ENCODE measurements at places on chromosomes 2 and 18.
A peak's percentile ranks its signal among the peaks of the same experiment; 100 is the strongest.

- DNase-seq, result no peak
Measured at GRCh38 chr2:108911401-108911800, 77.6 kb downstream of the EDAR start.

GRCh38 chr2:9261231-9261883, 54.7 kb downstream of the ASAP2 start:
- no peak for DNase-seq

DNA sequence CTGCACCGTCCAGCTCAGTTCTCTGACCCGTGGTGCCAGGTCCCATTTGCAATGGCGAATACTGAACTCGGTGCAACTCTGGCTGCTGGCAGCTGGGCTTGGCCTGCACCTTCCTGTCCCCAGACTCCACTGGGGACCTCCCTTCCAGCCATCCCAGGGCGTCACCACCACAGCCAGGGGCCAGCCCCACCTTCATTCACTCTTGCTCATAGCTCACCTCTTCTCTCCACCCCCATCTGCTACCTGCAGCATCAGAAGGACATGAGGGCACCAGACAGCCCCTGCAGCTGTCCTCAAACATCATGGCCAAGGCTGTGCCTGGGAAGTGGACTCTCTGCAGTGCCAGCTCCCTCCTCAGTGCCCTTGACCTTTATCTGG, 16.2 kb upstream of the ALPI start:
- no peak for DNase-seq

DNA sequence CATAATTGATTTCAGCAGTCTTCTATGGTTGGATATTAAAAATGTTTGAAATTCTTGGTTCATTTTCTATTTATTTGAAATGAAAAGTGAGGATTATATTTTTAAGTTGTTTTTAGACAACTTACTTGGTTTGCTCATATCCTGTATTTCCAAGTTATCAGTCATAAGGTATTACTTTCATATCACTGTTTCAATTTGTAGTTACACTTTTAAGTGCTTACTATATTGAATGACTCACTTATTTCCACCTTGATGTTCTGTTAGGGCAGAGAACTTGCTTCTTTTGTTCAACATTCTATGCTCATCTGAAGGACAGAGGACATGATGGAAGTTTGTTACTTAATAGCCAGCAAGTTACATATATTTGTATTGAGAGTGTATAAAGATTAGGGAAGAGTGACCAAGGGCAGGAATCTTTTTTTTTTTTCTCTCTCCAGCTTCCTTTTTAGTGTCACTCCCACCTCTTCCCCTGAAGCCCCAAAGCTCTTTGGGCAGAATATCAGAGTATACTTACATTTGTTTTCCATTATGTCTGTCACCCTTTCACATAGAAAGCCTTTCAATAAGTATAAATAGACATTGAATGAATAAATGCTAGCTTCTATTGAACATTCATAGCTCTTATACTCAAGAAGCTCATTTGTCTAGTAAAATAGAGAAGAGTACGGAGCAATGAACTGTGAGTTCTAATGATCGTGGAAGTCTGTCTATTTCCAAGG, 28.1 kb downstream of the PIK3C3 start:
- no peak for DNase-seq

- no peak for DNase-seq
Measured at GRCh38 chr2:207136874-207137273, 28.9 kb downstream of the KLF7 start.

- DNase-seq, result no peak
Measured at GRCh38 chr2:191580581-191580980, 97.4 kb upstream of the NABP1 start.

GRCh38 chr2:38239452-38239851, 137.6 kb downstream of the ATL2 start:
- DNase-seq, result no peak

- DNase-seq, result no peak
Measured at GRCh38 chr2:108240966-108241365, 1.2 kb downstream of the SULT1C3 start.

DNA sequence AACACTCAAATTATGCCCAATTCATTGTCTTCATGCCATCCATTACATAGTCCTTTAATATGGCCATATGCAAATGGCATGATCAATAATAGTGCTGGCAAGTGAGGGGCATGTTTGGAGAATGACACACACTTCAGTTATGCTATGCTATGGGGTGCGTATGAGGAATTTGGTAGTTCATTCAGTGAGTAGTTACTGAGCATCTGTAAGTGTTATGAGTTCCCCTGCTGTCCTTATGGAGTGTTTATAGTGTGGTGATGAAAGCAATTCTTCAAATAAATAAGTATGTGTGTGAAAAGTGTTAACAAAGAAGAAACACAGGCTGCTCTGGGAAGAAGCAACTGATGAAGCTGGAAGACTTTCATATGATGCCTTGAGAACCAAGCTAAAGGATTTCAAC, 383.7 kb upstream of the SLC14A2 start:
- DNase-seq, result no peak

DNA sequence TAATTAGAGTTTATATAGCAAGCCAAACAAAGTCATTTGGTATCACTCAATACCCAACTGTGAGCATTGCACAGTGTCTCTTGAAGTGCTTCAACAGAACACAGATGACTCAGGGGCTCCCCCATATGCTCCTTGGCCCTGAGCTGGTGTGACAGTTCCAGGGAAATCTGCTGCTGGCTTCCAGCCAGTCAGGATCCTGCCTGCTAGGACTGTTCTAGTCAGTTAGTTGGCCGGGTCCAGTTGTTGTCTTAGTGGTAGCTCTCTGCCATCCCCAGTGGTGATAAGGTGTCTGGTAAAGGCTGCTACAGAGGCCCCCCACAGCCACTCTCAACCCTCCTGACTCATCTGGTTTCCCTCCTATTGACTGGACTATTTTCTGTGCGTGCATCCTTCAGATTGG, 100.3 kb downstream of the IRS1 start:
- no peak for DNase-seq

DNA sequence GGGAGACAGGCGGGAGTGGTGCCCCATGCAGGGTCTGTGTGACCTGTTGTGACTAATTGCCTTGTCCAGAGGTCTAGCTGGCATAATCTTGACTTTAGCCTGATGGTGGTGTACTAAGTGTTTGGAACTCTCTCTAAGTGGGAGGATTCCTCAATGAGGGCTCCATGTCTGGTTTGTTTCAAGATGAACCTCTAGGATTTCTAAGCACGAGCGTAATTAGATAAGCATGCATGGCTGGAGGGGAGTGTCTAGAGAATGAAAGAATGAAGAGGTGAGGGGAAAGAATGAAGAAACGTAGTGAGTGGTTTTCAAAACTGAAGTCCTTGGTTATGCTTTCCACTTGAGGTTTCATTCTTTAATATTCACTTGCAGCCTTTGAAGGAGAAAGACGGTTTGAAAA, 833.2 kb upstream of the GYPC start:
- no peak for DNase-seq

GRCh38 chr18:37956902-37957301, 391.3 kb upstream of the CELF4 start:
- no peak for DNase-seq

- DNase-seq, result no peak
Measured at GRCh38 chr2:169415233-169415748, 53.0 kb upstream of the LRP2 start.

- no peak for DNase-seq
Measured at GRCh38 chr2:96386470-96386869, 50.9 kb downstream of the NCAPH start.

DNA sequence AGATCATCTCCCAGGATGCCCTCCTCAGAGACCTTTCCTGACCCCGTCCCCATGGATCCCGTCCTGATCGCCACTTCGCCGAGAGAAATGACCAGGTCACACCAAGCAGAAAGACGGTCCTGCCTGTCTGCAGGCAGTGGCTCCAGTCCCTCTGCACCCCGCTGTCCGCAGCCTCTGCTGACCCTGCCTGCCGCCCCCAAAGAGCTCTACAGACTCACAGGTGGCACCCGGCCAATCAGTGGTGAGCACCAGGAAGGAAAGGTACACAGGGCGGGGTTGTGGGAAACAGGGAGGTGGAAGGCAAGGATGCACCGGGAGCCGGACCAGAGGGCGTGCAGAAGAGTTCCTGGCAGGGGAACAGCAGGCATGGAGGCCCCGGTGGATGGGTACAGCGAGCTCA, 94.8 kb downstream of the NDUFA10 start:
- no peak for DNase-seq

GRCh38 chr2:38876407-38876806, 631 bp downstream of the MORN2 start:
- DNase-seq, result no peak

DNA sequence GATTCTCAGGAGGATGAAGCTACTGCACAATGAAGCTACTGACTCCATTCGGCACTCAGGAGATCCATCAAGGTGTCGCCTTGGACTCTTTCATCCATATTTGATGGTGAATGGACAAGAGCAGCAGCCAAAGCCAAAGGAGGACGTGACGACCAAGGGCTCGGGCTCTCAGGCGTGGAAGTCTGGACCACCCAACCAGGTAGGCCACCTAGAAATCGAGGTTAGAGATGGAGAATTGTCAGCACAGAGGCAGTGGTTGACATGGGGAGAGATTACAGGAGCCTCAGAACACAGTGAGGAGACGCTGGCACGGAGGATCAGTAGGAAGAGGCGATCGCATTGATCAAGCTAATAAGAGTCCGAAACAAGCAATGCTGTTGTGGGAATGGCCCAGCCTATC, 240.5 kb upstream of the ID2 start:
- DNase-seq, result no peak

- no peak for DNase-seq
Measured at GRCh38 chr18:69250305-69251151, 150.2 kb upstream of the DOK6 start.

DNA sequence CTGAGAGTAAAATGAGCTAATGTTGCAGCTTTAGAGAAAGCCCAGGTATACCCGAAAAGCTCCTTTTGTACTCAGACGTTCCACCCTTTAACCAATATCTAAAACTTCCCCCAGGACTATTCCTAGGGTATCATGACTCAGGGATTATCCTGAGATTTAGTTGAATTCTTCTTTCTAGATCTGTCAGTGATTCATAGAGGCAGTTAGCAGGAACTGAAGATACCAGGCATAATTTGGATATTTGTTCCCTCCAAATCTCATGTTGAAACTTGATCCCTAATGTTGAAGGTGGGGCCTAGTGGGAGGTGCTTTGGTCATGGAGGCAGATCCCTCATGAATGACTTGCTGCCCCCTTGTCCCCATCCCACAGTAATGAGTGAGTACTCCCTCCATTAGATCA, 161.2 kb upstream of the LRP1B start:
- DNase-seq, result peak; percentile 33

DNA sequence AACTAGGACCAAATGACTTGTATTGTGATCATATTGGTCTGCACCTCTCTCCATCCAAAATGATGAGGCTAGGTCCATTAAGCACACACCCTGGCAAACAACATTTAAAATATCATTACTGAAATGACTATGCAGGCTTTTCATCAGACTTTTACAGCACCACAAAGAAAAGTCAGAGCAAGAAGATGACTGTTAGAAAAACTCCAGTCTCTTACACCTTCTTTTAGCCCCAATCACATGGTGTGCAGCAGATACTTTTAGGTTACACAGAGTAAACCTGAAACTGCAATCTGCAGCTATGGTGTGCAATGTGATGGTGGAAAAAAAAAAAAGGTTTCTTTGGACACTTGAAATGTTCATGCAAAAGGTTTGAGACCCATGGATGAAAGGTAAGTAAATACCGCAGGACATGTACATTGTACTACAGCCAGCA, 5.4 kb upstream of the POLI start:
- no peak for DNase-seq

DNA sequence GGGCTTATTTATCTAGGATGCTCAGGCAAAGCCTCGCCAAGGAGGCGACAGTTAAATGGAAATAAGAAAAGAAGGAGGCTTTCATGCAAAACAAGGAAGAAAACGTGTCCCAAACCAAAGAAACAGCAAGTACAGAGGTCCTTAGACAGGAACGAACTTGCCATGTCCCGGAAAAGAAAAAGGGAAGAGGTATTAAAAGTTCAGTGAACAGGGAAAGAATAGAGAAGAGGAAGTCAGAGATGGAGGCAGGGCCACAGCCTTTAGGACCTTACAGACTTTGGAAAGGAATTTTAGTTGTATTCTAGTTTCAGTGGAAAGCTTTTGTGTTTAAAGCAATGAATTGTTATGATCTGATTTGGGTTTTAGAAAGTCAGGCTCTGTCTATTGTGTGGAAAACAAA, 22.1 kb downstream of the IKZF2 start:
- no peak for DNase-seq

DNA sequence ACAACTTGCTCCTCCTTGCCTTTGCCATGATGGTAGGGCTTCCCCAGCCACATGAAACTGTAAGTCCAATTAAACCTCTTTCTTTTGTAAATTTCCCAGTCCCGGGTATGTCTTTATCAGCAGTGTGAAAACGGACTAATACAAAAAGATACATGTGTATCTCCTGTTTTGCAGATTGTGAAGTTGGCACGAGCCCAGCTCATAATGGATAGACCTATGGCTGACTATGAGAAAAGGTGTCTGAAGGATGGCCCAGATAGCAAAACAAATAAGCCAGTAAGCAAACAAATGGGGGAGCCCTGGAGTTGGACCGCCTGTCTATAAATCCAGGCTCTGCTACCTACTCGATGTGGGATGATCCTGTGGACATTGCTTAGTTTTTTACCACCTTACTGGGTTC, 15.5 kb upstream of the PRKCE start:
- DNase-seq, result no peak

GRCh38 chr2:216774620-216775019, 79.3 kb upstream of the IGFBP5 start:
- DNase-seq, result peak; percentile 42

- no peak for DNase-seq
Measured at GRCh38 chr2:20436716-20437470, 10.0 kb upstream of the RHOB start.

- DNase-seq, result no peak
Measured at GRCh38 chr18:54939361-54939917, 19.8 kb downstream of the CCDC68 start.

GRCh38 chr2:85873679-85874078, 15.1 kb downstream of the ST3GAL5 start:
- no peak for DNase-seq

GRCh38 chr2:7570247-7570646, 653.0 kb downstream of the RNF144A start:
- no peak for DNase-seq

- no peak for DNase-seq
Measured at GRCh38 chr18:25061395-25061794, 290.6 kb downstream of the ZNF521 start.

GRCh38 chr18:53165770-53166169, 825.8 kb downstream of the DCC start:
- DNase-seq, result no peak

DNA sequence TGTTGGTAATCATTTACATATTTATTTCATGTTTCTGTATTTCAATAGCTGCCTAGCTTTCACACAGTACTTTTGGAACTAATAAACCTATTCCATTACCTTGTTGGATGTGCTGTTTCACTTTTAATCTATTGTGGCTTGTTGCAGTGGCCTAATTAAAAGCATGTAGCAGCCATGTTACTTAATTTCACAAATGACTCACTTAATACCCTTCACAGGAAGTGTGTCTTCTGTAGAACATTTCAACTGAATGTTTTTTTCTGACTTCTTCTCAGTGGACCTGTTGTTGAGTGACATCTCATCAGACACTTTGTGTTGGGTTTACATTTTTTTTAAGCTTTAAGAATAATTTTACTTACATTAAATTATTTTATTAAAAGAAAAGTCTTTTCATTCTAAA, 260.5 kb upstream of the THUMPD2 start:
- no peak for DNase-seq
